ENCODE measurements at places on chromosomes 5 and 9.

DNA sequence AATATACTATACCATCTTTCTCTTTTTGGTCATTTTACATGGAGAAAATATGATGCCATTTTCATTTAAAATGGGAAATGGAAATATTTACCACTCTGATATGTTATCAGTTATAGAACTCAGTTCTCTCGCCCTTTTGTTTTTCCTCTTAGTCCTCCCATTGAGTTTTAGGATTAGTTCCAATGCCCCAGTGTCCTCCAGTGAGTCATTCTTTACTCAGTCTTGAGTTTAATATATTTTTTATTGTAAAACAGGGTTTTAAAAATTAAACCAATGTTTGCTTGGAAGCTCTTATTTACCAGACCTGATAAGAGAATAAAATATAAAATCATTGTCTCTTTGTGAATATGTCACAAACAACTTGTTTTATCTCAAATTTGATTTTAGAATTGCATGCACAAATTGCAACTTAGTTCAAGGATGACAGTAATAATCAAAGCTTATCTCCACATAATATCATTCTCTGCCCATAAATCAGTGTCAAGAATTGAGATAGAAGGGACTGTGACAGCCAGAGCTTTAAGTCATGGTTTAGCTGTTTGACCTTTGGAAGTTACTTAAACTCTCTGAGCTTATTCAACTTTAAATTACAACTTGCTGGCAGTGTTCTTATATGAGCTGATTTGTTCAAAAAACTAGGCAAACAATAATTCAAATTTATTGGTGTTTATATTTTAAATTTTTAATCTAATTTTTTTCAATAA, 166.4 kb downstream of the PAM start:
- DNase-seq = no peak

- DNase-seq = no peak
Observed at GRCh38 chr9:91034976-91035824, 233.6 kb downstream of the SYK start.

DNA sequence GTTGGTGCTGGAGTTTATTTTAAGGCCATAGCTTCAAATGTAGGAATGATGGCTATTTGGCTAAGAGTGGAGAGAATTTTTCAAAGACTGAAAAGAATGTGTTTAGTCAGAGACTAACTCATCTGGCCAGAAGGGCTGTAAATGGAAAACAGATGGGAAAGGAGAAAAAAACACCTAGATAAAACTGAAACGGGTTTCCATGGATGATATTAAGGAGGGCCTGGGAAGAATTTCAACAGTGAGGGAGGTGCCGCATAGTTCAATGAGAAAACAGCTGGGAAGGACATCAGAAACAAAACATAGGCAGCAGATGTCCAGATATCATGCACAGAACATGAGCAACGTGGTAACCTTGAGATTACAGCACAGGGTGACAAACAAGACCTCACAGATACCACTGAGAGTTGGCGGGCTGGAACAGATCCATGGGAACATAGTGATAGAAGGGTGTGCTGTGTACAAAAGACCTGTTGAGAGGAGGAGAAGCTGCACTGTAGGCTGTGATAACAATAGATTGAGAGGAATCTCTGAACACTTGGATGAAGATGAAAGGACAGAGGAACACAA, 31.2 kb upstream of the RAD23B start:
- no peak for DNase-seq

- no peak for DNase-seq
Observed at GRCh38 chr9:114409103-114409780, 21.5 kb upstream of the AKNA start.

DNA sequence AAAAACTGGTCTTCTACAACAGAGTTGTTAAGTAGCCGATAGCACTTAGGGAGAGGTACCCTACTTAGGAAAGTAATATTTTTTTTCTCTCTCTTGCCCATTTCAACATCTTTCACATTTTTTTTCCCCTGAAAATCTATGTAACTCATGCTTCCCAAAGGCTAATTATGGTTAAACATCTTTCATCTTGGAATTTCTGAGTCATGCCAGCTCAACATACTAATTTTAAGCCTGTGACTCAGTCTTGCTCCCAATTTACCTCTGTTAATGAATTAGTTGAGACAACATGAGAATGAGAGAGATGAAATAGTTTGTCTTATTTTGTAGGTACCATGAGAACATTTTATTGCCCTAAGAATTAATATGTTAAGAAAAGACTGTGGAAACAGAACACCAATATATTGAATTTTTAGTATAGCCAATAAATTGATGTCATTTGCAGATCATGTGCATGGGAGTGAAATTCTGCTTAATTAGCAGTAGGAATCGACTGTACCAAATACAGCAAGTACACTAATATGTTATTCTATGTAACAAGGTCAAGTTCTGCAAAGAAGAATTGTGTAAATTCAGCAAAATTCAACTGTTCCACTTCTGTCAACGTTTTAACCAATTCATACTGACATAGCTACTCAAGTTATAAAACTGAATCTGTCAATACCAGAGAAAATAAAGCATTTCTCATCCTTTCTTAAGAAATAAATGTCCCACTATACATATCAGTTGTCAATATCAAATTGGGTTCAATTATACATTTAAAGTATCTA, 550.0 kb downstream of the PTPRD start:
- no peak for DNase-seq

GRCh38 chr5:54363669-54364068, 53.3 kb upstream of the ARL15 start:
- no peak for DNase-seq

- no peak for DNase-seq
Observed at GRCh38 chr5:178176791-178177190, 10.4 kb downstream of the GMCL2 start.

- no peak for DNase-seq
Observed at GRCh38 chr9:14471041-14471440, 157.1 kb upstream of the NFIB start.

DNA sequence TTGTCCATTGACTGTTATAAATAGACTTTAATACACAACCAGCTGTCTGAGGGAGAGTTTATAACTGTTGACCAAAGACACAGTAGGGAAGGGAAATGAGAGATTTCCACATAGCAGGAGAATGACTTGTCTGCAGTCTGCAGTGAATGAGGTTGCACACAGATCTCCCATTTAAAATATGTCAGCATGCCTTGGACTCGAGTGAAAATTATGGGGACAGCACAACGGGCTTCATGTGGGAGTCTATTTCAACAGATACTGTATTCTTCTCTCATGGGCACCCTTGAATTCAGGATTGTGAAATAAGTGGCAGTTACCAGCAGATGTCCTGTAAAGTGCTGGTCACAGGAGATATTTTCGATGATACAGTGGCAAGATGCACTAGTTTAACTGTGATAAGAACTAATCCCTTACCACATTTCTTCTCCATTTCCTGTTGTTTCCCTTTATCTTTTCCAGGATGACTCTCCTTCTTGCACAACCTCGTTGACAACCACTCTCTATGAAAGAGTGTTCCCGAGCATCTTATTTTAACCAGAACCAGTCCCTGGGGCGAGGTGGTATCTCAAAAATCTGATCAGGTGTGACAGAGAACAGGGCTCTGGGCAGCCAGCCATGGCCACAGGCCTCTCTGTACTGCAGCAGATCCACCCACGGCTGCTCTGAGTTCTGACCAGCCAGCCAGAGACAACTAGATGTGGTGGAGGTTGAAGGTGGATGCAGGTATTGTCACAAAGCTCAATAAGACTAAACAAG, 51.5 kb upstream of the MAP3K1 start:
- no peak for DNase-seq

- DNase-seq = no peak
Observed at GRCh38 chr5:81513982-81514381, 120.0 kb upstream of the ACOT12 start.

GRCh38 chr5:112156211-112156610, 262.9 kb downstream of the EPB41L4A start:
- DNase-seq = no peak

- DNase-seq = no peak
Observed at GRCh38 chr9:101463397-101463796, 27.8 kb upstream of the ALDOB start.

DNA sequence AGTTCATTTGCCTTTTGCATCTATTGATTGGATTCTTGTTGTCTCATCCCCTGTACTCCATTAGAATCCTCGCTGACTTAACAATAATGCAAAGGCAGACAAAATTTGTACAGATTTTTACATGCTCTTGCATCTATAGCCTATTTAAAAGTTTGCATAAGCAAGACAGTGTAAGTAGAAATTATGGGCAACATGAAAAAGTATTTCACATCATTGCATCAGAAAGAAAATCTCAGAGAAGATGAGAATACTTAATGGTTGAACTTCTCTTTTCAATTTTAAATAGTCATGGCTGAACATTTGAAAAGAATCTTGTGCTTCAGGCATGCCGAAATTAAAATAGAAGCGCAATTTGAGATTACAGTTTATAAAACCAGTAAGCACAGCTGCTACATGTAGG, 226.4 kb downstream of the EFNA5 start:
- no peak for DNase-seq

DNA sequence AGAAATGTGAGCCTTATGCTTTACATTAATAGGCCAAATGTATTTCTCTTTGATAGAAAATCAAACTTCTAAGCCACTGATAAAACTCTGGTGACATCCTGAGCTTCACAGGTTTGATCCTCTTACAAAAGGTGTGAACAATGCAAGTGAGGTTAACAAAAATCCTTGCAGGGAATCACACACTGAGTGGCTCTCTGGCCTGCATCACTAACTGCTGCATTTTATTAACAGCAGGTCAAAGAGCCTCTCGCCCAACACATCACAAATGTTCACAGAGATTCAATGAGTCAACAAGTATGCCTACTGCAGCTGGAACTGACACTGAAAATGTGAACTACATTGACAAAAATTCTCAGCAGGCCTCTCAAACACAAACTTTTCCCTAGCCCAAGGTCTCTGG, 122.3 kb downstream of the SEMA5A start:
- DNase-seq = no peak

DNA sequence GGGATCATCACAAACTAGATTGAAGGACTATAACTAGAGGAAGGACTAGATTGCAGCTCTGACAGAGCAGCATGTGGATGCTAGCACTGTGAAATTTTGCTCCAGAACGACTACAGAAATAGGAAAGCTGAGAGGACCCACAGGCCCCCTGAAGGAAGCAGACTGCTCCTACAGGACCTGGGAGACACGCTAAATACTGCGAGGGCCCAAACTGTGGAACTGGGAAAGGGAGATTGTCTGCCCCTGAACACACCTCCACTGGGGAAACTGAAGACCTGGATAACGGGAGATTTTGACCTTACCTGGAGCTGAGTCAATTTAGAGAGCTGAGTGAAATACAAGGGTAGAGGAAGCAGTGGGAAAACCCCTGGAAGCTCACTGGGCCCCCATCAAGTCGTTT, 19.2 kb downstream of the TRIM36 start:
- no peak for DNase-seq

DNA sequence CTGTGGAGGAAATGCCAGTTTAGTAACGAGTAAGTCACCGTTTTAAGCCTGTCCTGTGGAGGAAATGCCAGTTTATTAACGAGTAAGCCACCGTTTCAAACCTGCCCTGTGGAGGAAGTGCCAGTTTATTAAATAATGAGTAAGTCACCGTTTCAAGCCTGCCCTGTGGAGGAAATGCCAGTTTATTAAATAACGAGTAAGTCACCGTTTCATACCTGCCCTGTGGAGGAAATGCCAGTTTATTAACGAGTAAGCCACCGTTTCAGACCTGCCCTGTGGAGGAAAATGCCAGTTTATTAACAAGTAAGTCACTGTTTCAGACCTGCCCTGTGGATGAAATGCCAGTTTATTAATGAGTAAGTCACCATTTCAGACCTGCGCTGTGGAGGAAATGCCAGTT, 18.9 kb upstream of the PDCD6 start:
- DNase-seq = no peak

DNA sequence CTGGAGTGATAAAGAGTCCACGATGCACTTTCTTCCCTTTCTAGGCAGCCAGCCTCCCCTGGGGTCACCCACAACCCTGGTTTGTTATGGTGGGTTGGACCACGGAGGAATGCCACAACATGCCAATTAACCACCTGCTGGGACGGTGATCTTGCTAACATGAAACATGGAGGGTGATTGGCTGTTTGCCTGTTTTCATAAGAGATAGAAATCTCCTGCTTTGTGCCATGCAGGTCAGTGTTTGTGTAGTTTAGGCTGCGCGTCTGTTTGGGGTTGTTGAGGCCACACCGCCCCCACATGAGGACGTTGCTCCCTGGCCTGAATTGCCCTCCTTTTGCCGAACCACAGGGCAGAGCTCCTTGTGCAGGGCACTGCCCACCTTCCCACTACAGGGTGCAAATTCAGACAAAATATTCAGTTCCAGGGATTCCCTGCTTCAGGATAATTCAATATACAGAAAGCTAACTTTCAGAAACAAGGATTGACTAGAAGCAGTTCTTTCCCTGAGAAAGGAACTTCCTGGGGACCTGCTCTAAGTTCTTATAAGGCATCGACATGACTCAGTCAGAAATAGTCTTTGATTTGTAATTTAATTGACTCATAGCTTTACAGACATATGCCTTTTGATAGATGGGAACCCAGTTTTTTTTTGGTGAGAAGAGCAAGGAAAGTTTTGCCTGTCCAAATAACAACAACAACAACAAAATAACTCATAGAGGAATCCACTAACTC, 427.6 kb downstream of the GADD45G start:
- no peak for DNase-seq

All from activated CD4-positive, alpha-beta T cell treated with anti-CD3 and anti-CD28 coated beads for 48 hours (primary cell).